Mesothelial cell of epicardium (in vitro differentiated cells): ENCODE measurements at places on chromosomes 3 and 15.

DNA sequence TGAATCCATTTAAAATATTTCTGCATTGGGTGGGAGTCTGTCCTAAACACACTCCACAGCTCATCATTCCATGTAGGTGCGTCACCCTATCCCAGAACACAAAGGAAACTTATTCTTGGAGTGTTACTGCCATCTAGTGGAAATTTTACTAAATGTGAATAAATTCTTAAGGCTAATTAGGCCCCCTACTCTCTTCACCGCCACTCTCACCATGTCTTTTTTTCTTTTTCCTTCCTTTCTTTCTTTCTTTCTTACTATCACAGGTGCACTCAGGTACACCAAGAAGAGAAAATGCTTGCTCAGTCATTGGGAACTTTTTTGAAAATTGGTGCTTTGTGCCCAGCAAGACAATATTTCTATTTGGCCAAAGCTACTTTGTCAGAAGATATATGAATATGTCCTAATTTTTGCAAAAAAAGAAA is 26.4 kb upstream of the ATP8B4 start:
- H3K27ac ChIP-seq = peak overlapping the region; percentile 21
- no peaks in the 10 kb centered on the region for H3K27me3 ChIP-seq
- peaks cover 24% of the 10 kb centered on the region for H3K4me1 ChIP-seq
- no peak for DNase-seq

DNA sequence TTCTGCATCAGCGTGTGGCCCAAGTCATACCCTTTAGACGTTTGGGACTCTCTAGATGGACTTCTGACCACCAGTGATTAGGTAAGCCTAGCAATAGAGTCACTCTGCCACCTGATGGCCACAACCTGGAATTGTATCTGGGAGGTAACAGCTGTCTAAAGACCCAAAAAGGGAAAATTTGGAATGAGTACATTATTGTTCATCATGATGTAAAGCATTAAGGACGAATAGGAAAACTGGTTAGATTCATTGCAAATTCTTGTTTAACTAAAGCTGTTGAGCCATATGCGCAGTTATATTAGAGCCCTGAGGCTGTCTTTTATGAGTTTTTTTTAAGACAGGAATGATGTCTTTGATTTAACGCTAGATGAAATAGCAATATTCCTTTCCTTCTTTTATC is 63.6 kb downstream of the FAM81A start:
- H3K27ac ChIP-seq = no peak overlapping the region
- H3K27me3 ChIP-seq = peaks cover 4% of the 10 kb centered on the region
- H3K36me3 ChIP-seq = no peaks in the 10 kb centered on the region

- H3K4me1 ChIP-seq = peaks cover 9% of the 10 kb centered on the region
- no peak overlapping the region for H3K4me3 ChIP-seq
- no peak for DNase-seq
- H3K27me3 ChIP-seq = no peaks in the 10 kb centered on the region
These were observed 45.5 kb downstream of the PAQR5 start for GRCh38 chr15:69344238-69344637.

DNA sequence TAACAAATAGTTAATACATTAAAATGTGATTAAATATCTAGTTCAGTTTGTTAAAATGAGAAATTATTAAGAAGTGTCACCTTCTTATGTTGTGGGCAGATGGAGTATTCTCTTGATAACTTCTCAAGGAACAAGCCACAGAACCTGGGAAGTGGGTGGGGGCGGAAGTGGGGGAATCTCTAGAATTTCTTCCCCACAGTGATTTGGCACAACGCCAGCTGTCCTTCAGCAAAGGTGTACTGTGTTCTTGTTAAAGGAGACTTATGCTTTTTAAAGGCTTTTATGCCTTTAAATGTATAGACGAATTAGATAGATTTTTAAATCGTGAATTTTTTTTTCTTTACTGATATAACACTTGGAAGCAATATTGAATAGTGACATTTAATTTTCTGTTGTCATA is 42.4 kb downstream of the SEC22A start:
- peaks cover 3% of the 10 kb centered on the region for H3K4me1 ChIP-seq
- H3K27ac ChIP-seq = no peak overlapping the region
- no peak for DNase-seq

DNA sequence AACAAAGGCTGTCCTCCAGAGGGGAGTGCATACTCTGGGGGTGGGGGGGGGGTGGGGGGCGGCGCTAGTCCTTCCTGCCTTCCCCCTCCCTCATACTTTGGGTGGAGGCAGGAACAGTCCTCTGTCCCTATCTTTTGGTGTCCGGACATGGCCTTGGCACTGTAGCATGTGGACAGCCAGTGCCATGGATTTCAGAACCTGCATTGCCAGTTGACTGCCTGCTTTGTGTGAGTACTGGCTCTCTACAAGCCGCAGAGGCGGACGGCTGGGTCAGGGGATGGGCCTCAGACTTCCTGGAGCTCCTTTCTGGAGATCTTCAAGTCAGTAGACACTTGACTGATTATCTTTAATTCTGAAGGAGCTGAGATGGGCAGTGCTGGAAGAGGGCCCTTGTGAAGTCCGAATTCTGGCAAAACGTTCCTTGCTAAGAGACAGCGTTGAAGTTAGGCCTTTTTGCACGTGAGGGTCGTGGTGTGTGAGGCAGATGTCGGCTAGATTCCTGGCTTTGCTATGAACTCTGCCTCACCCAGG is 2.5 kb downstream of the CLDN11 start:
- H3K4me1 ChIP-seq = peaks cover 65% of the 10 kb centered on the region
- peak overlapping the region; percentile 76 for H3K4me3 ChIP-seq
- H3K27ac ChIP-seq = peak overlapping the region; percentile 96
- DNase-seq = no peak
- no peaks in the 10 kb centered on the region for H3K27me3 ChIP-seq
- H3K36me3 ChIP-seq = peaks cover 20% of the 10 kb centered on the region

DNA sequence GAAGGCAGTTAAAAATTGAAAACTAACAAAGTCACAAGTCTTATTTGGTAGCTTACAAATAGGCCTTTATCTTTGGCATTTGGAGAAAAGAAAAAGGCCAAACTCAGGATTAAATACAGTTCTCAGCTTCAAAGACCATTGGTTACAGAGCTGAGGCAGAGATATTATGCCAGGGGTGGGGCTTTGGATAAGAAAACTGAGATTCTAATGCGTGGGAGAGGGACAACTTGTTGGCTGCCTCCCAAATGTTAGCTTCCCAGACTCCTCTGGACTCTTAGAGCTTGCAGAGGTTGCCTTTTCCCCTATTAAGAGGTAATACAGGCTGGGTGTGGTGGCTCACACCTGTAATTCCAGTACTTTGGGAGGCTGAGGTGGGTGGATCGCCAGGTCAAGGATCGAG is 231.8 kb downstream of the SQOR start:
- H3K4me1 ChIP-seq = peaks cover 7% of the 10 kb centered on the region
- no peaks in the 10 kb centered on the region for H3K27me3 ChIP-seq
- DNase-seq = no peak
- no peak overlapping the region for H3K4me3 ChIP-seq
- H3K27ac ChIP-seq = no peak overlapping the region
- H3K36me3 ChIP-seq = no peaks in the 10 kb centered on the region

DNA sequence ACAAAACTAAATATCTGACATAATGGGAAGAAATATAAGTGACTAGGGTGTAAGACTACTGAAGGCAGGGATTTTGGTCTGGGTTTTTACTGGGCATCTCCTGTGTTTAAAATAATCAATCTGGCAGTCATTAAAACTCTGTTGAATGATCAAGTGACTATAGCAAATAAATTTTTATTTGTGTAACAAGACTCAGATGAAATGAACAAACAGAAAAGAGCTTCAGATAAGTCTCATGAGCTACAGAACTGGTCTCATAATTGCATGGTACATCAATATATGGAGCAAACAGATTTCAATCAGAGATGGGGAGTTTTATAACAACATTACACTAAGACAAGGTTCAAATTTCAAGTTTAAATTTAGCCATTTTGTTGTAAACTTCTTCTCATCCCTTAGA is 372.5 kb downstream of the PLCL2 start:
- no peak overlapping the region for H3K27ac ChIP-seq
- no peaks in the 10 kb centered on the region for H3K27me3 ChIP-seq
- H3K36me3 ChIP-seq = peaks cover 6% of the 10 kb centered on the region

DNA sequence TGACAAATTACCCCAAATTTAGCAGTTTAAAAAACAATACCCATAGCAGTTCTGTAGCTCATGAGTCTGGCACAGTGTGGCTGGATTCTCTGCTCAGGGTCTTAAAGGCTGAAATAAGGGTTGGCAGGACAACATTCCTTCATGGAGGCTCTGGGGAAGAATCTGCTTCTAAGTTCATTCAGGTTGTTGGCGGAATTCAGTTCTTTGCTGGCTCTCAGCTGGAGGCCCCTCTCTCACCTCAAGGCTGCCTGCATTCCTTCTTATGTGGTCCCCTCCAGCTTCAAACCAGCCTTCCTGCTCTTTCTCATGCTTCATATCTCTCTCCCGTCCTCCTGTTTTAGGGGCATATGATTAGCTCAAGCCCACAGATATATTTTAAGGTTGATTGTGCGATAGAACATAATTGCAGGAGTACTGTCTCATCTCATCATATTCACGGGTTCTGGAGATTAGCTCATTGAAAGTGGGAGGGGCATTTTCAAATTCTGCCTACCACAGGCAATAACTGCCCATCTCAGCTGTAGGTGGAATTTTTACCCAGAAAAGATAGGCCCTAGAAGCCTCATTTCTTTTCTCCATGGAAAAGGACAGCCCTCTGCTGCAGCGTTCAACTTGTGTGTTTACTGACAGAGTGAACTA is 5.6 kb upstream of the ZBTB47 start:
- no peaks in the 10 kb centered on the region for H3K27me3 ChIP-seq
- H3K27ac ChIP-seq = peak overlapping the region; percentile 74
- DNase-seq = no peak

GRCh38 chr3:32453346-32453745 is 49.3 kb downstream of the CMTM6 start:
- peaks cover 26% of the 10 kb centered on the region for H3K4me1 ChIP-seq
- H3K36me3 ChIP-seq = peaks cover 3% of the 10 kb centered on the region
- no peak for DNase-seq

- H3K27me3 ChIP-seq = peaks cover 16% of the 10 kb centered on the region
- H3K4me1 ChIP-seq = peaks cover 3% of the 10 kb centered on the region
- DNase-seq = no peak
- no peak overlapping the region for H3K27ac ChIP-seq
- H3K36me3 ChIP-seq = no peaks in the 10 kb centered on the region
These were observed 459.4 kb upstream of the PROK2 start for GRCh38 chr3:72244396-72244795.

DNA sequence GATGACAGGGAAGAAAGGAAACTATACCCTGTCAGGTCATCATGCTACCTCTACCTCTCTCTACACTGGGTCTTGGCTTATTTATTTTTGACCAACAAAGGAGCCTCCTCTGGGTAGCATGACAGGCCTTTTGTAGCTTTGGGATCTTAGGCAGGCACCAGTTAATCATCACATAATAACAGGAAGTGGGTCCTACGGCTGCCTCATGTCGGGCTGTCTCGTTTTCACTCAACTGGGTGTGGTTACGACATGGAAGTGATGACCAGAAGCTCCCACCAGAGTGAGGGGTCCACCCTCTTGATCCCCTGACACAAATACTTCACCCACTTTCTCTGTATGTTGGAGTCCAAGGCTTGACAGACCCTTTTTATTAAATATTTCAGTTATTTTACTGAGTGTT is 105.3 kb downstream of the CD47 start:
- no peaks in the 10 kb centered on the region for H3K27me3 ChIP-seq
- no peak overlapping the region for H3K4me3 ChIP-seq
- H3K27ac ChIP-seq = peak overlapping the region; percentile 62
- DNase-seq = no peak
- H3K4me1 ChIP-seq = peaks cover 76% of the 10 kb centered on the region

DNA sequence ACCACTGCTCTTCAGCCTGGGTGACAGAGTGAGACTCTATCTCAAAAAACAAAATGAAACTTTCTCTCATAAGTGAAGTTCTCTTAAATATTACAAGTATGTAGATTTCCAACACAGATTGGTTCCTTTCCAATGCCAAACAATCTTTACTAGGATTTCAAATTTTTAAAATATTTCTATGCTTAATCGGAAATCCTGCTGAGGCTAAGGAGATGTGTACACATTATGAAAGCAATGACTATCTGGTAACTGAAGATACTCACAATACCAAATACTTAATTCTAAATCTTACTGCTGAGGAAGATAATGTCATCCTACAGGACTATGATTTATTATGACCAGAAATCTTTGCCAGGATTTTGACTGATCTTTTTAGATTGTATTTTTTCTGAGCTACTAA is 255.6 kb upstream of the ZNF717 start:
- no peak overlapping the region for H3K4me3 ChIP-seq
- no peaks in the 10 kb centered on the region for H3K27me3 ChIP-seq
- H3K4me1 ChIP-seq = peaks cover 50% of the 10 kb centered on the region
- no peaks in the 10 kb centered on the region for H3K36me3 ChIP-seq
- H3K27ac ChIP-seq = peak overlapping the region; percentile 49

- DNase-seq = no peak
- no peaks in the 10 kb centered on the region for H3K4me1 ChIP-seq
- no peaks in the 10 kb centered on the region for H3K27me3 ChIP-seq
- no peak overlapping the region for H3K4me3 ChIP-seq
These were observed 73.4 kb downstream of the AQR start for GRCh38 chr15:34896183-34896582.

DNA sequence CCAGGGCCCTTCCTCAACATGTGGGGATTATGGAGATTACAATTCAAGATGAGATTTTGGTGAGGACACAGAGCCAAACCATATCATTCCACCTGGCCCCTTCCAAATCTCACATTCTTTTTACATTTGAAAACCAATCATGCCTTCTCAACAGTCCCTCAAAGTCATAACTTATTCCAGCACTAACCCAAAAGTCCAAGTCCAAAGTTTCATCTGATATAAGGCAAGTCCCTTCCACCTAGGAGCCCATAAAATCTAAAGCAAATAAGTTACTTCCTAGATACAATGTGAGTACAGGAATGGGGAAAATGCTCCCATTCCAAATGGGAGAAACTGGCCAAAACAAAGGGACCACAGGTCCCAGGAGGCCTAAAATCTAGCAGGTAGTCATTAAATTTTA is 309.5 kb upstream of the SLITRK3 start:
- H3K4me3 ChIP-seq = no peak overlapping the region
- no peaks in the 10 kb centered on the region for H3K36me3 ChIP-seq
- no peaks in the 10 kb centered on the region for H3K4me1 ChIP-seq
- no peak overlapping the region for H3K27ac ChIP-seq
- no peak for DNase-seq

DNA sequence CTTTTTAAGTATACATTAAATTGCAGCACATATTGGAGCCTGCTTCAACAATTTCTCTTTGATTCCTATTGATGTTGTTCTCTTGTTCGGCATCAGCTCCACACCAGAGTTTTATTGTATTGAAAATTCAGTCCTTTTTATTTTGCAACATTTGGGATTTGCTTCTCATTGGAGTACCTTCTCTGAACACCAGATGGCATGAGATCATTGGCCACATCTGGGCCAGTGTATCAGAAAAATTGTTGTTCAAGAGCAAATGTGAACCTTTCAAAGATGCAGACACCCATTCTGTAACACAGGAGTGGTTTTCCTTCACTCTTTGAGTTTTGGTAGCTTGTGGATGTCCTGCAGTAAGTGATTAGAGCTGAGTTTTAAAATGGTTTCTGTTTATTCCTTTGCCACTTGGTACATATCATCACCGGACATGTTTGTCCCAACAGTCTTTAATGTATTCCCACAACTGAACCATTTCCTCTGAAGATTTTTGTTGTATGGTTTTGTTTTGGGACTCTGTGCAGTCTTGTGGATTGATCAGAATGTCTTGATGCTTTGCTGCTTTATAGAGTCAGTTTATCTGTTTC is 96.1 kb downstream of the MCTP2 start:
- no peaks in the 10 kb centered on the region for H3K36me3 ChIP-seq
- no peaks in the 10 kb centered on the region for H3K27me3 ChIP-seq
- H3K27ac ChIP-seq = no peak overlapping the region

GRCh38 chr3:52176951-52177700 is 20.8 kb upstream of the ALAS1 start:
- no peak overlapping the region for H3K4me3 ChIP-seq
- no peaks in the 10 kb centered on the region for H3K27me3 ChIP-seq
- no peaks in the 10 kb centered on the region for H3K36me3 ChIP-seq

GRCh38 chr15:63306492-63307073 is 29.2 kb downstream of the APH1B start:
- H3K27me3 ChIP-seq = peaks cover 2% of the 10 kb centered on the region
- H3K36me3 ChIP-seq = peaks cover 24% of the 10 kb centered on the region
- peaks cover 19% of the 10 kb centered on the region for H3K4me1 ChIP-seq
- no peak overlapping the region for H3K4me3 ChIP-seq
